Activated naive CD4-positive, alpha-beta T cell (primary cell): ENCODE measurements at places on chromosomes 3 and 15.

GRCh38 chr15:101192081-101192480, 59.8 kb downstream of the CHSY1 start:
- no peak for DNase-seq

DNA sequence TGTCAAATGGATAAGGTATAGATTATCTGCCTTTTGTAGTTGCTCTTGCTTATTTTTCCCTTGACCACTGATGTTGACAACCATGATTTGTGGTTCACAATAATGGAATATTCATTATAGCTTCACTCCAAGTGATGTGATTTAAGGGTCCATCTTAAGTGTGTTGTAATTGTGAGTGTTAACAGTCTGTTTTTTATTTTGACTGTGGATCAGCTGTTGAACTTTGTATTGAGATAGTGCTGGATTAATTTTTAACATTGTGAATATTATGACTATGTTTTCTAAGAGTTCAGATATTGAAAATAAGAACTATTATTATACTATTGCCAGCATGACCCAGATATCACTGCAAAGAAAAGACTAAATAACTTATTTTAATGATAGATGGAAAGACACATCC, 8.6 kb upstream of the GASK1A start:
- no peak for DNase-seq

- DNase-seq: no peak
Measured at GRCh38 chr3:153714588-153715290, 406.5 kb upstream of the ARHGEF26 start.

GRCh38 chr3:67593761-67594234, 60.6 kb downstream of the SUCLG2 start:
- no peak for DNase-seq

GRCh38 chr3:58556761-58557221, 19.8 kb upstream of the ACOX2 start:
- DNase-seq: no peak
